ENCODE measurements at places on chromosomes 3 and 15. TPM values are rescaled to one million over a fixed set of nuclear protein-coding genes. Genes with fewer than 3 reads are reported as not detected.

GRCh38 chr15:98083203-98083910, 122.9 kb downstream of the ARRDC4 start:
- DNase-seq: no peak

GRCh38 chr3:47611576-47611975, 32.9 kb upstream of the CSPG5 start:
- no peak for DNase-seq

DNA sequence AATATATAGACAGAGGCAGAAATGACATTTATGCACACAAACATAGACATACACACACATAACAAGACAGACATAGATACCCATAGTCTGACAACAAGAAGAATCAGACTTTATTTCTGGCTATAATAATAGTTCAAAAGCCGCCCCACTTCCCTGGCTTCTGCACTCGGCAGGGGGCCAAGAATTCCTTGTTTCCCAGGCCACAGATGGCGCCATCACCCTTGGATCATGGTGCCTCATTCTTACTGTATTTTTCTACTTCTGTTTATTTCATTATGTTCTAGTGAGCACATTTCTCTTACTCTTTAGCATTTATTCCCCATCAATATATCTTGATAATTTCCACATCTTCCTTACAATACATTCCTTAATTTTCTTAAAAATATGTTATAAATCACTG, 387.5 kb downstream of the NLGN1 start:
- DNase-seq: no peak

RAB6B gene
- total RNA-seq: 3.4 TPM

GRCh38 chr3:152202976-152203626, 65.6 kb upstream of the MBNL1 start:
- no peak for DNase-seq

GRCh38 chr3:100099621-100100020, 14.7 kb downstream of the FILIP1L start:
- no peak for DNase-seq

DNA sequence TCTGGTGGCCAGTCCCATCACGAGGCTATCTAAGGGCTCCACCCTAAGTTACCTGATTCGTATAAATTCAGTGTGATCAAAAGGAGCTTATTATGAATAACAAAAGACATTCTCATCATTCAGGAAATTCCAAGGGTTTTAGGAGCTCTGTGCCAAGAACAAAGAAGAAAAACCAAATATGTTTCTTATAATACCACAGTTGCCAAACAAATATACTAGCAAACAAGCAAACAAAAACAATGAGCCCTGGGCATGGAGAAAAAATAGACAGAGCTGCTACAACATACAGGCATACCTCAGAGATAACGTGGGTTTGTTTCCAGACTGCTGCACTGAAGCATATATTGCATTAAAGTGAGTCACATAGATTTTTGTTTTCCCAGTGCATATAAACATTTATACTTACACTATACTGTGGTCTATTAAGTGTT, 20.2 kb upstream of the CFAP161 start:
- DNase-seq: no peak

DNA sequence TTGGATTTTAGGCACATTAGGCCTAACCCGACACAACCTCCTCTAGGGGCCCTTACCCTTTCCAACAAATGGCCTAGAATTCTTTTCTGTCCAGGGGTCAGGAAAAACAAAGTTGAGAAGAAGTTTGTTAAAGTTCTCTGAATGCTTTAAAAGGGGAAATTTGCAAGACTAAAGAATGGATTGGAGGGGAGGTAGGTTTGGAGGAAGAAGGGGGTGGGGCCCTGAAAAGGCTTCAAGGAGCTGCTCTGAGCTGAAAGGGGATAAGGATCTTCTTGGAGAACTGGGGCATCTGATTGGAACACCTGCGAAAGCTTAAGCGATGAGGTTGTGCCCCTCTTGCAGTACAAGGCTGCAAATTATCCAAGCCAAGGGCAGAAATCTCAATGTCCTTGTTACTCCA, 3.9 kb upstream of the SENP2 start:
- no peak for DNase-seq

DNA sequence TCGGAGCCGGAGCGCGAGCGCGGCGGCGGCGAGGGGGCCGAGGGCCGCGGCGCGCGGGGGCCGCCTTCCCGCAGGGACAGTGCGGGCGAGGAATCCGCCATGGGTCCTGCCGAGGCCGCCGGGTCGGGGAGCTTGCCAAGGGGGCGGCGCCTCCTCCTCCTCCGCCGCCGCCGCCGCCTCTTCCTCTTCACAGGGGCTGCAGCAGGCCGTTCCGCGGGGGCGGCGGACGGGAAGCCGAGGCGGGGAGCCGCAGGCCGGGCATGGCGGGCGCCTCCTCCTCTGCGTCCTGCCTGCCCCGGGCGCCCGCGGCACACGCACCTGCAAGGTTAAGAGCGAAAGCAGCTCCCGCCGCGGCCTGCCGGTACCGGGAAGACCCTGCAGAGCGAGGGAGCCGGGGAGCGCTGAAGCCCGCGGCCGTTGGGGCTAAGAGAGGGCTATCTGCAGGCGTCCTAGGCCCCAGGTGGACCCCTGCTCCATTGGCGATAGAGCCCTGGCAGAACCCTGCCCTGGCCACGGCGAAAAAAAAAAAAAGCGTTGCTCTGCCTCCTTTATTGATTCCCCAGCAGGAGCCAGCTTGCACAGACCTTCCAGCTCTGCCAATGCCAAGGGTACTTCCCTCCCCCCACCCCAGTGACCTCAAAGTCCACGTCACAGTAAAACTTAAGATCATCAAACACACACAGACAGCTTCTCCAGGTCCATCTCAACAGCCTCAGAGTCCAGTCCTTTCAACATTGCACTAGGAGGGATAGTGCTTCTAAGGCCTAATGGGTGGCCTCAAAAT, at the start of gene LYSMD2:
LYSMD2 (minus strand) TSS at position 134 of the 784 bp plus-strand sequence; CDS start at position 101, 33 bp downstream.
- no peak for DNase-seq

DNA sequence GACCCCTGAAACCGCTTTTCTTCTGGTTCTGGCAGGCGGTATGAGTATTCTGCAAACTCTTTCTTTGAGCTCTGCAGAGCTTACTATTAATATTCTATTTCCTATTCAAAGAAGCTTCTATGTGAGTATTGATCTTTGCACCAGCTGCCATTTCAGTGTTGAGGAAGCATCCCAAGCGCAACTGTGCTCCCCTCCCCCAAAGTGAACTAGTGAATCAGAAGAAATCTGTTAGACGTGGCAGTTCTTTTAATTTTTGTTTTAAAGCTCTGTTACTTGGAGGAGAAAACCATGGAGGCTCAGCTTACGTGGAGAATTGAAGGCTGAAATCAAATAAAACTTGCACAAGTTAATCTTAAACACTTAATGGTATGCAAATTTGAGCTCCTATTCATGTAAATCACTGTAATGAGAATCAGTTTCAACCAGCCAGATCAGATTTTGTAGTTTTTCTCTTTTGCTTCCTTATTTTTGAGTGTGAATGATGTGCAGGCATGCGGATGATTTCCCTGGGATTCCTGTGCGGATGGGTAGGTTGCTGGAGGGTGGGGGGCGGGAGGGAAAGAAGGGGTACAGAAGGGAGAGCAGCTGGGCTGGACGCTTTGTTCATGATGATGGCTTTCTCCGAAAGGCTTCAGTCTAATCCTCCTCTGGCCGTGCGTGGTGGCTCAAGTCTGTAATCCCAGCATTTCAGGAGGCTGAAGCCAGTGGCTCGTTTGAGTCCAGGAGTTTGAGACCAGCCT, 16.1 kb upstream of the AGBL1 start:
- DNase-seq: no peak

DNA sequence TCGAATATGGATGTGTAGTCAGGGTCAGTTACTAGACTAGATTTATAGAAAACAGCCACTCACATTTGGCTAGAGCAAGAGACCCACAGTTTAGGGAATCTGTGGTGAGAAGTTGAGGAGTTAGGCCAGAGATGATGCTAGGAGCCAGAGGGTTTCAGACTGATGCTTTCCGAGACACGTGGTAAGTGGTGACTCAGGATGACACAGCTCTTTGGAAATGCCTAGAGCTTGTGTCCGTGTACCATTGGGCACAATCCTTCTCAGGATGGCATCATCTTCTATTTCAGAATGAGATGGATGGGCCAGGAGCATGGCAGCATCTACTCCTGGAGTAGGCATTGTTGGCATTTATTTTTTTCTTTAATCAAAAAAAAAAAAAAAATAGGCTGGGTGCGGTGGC, 28.5 kb downstream of the PTPRG start:
- DNase-seq: no peak

DNA sequence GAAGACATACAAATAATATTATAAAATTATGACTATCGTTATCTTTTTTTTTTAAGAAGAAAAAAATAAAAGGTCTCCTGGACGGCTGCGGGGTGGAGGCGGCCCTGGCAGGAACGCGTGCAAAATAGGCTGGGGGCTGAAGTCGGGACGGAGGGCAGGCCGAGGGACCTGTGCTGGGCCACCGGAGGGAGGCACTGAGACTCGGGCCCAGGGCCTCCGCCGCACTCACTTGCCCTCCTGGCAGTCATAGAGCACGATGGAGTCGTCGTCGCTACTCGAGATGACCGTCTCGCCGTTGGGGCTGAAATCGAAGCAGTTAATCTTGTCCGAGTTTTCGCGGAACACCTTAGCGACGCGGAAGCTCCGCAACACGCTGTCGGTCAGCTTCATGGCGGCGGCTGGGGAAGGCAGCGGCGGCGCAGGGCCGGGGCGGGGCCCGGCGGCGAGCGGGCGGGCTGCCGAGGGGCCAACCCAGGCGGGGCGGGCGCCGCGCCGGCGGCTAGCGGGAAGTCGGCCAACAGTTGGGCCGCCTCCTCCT, 408 bp downstream of the WDR82 start:
- DNase-seq: no peak

NEK11 gene
- 26.0 TPM for total RNA-seq

- peak; percentile 41 for DNase-seq
These were observed 94.7 kb downstream of the IL5RA start for GRCh38 chr3:3015185-3016089.

GOLGA8H gene
- 1.4 TPM for total RNA-seq

IGSF11 gene
- 3.5 TPM for total RNA-seq

SEC22A gene
- 65.4 TPM for total RNA-seq

- no peak for DNase-seq
These were observed 30.6 kb downstream of the CTSH start for GRCh38 chr15:78914027-78914764.

- no peak for DNase-seq
These were observed 161.0 kb upstream of the CCDC54 start for GRCh38 chr3:107216229-107216628.

NEK10 gene
- 7.5 TPM for total RNA-seq

ANXA2 gene
- 906 TPM for total RNA-seq

DNA sequence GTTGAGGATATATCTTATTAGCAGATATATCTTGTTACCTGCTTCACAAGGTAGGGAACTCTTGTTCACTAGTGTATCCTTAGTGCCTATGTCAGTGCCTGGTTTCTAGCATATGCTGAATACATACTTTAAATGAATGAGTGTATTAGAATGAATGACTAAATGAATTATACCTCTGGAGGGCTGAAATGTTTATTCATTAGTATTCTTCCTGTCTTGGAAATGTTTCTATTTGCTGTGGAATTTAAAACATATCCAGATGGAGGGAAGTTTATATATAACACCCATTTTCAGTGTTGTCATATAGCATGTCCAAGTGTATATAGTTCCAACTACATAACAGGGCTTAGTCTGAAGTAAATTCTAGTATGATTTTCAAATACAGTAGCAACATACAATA, 581.5 kb downstream of the TBL1XR1 start:
- DNase-seq: no peak

GRCh38 chr15:92079047-92079446, 225.5 kb downstream of the SLCO3A1 start:
- no peak for DNase-seq

KNG1 gene
- total RNA-seq: not detected

DNA sequence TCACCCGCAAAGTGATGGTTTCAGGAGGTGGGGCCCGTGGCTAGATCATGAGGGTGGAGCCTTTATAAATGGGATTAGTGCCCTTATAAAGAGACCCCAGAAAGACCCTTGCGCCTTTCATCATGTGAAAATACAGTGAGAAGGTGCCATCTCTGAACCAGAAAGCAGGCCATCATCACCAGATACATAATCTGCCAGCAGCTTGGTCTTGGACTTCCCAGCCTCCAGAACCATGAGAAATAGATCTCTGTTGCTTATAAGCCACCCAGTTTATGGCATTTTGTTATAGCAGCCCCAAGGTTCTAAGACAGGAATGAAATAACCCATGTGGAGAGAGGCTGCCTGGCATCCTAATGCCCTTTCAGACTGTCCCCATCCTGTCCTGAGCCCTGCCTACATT, 127.8 kb upstream of the SMAD3 start:
- DNase-seq: no peak

DNA sequence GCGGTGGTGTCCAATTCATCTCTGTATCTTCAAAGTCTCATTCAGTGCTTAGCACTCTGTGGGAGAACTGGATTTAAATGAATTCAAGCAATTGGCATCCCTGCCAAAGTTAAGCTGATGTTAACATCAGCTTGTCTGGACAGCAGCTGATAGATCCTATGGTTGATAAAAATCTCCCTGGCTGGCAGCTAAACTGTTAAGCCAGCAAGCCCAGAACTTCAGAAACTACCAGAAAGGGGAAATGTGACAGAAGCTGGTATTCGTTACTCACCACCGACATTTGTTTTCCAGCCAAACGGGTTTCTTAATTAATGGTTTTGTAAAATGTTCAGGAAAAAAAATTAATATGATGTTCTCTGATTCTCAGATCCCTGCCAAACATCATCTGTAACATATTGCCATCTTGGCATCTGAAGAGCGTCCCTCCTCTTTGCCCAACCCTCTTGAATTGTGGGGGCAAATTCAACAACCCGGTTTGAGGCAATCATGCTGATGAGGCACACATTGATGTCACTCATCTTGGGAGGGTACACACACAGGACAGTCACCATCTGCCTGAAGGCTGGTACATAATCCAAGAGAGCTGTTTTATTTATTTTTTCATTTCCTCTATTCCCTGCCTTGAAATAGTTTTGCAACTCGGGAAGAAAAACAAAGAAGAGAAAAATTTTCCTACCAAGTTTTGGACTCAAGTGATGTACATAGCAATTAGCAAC, 76.3 kb upstream of the ABHD17C start:
- no peak for DNase-seq

- DNase-seq: no peak
These were observed 153.3 kb downstream of the BCHE start for GRCh38 chr3:165683947-165684346.

GRCh38 chr15:40942878-40943277, 10.4 kb upstream of the CHAC1 start:
- no peak for DNase-seq

EIF4G1 gene
- total RNA-seq: 117 TPM

SRGAP3 gene
- total RNA-seq: 21.4 TPM

- no peak for DNase-seq
These were observed 203.9 kb downstream of the VGLL3 start for GRCh38 chr3:86787091-86787490.

CHRNA7 gene
- total RNA-seq: 3.8 TPM

GRCh38 chr3:21955406-21955805, 204.4 kb upstream of the ZNF385D start:
- no peak for DNase-seq

DNA sequence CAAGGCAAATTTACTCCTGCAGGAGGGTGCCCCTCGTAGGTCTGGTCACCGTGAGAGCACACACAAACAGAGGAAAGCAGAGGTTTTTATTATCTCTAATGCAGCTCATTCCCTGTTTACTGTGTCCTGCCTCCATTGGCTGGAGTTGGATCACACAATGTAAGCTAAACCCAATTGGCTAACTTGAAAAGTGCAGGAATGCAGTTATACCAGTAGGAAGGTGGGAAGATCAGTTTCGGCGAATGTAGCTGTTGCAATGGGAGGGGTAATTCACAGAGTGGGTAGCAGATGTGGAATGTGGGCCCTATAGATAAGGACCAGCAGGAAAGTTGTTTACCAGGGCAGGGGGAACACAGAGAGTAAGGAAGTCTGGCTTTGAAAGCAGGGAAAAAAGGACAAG, 42.5 kb upstream of the NPAP1 start:
- no peak for DNase-seq

Measured in urinary bladder (tissue), 4 donors.